ENCODE measurements at places on chromosomes 1 and 21.

DNA sequence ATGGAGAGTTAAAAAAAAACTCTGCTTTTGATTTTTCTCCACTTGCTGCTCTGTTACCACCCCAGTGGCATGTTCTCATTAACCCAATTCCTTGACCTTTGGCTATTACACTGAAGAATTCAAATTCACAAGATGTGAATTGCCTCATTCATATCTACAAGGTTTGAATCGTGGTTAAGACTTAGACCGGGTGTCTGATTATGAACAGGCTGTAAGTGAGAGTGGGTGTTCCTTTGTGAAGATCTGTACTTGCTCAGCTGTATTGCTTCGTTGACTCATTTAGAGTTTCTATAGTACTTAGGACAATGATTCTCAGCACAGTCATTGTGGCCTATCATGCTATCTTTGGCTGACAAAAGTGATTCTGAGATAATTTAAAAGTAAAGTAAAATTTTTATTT is 36.4 kb downstream of the DNM3 start:
- DNase-seq = no peak

DNA sequence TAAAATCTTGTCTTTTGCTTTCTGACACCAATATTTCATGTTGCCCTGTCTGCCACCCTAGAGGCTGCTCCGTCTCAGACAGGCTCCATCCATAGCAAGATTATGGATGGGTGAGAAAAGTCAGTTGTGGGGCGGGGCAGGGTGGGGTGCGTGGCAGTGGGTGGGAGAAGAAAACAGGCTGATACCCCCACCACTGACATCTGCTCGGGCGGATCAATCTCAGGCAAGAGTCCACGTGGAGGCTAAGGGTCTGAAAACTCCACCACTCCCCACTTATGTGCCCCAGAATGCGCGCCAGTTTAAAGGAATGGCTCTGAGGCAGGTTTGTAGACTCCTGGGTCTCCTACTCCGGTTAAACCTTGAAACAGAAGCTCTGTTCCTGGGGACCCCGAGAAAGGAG is 101.5 kb downstream of the HLCS start:
- DNase-seq = no peak

- no peak for DNase-seq
These were observed 12.7 kb downstream of the RHEX start for GRCh38 chr1:206065547-206066145.

GRCh38 chr1:32754317-32755097 is 51.9 kb upstream of the SYNC start:
- DNase-seq = peak; percentile 20

- no peak for DNase-seq
These were observed 121.8 kb downstream of the PLA2G4A start for GRCh38 chr1:186950547-186950946.

DNA sequence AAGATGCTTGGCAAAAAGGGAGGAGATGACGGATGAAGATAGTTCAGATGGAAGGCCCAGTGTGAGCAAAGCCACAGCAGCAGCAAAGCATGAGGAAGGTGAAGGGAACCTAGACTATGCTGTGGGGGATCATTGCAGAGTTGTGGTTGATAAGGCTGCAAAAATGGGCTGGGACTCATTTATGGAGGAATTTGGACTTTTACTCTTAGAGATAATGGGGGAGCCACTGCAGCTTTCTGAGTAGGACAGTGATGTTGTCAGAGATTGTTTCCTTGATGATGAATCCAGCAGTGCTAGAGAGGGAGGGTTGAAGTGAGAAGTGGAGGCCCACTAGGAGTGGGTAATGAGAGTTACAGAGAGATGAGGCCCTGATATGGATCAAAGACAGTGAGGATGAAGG is 2.1 kb upstream of the C8A start:
- DNase-seq = no peak

- DNase-seq = no peak
These were observed 5.9 kb downstream of the FCGR2A start for GRCh38 chr1:161511018-161511755.

GRCh38 chr1:218351391-218352074 is 6.4 kb downstream of the TGFB2 start:
- peak; percentile 4 for DNase-seq

DNA sequence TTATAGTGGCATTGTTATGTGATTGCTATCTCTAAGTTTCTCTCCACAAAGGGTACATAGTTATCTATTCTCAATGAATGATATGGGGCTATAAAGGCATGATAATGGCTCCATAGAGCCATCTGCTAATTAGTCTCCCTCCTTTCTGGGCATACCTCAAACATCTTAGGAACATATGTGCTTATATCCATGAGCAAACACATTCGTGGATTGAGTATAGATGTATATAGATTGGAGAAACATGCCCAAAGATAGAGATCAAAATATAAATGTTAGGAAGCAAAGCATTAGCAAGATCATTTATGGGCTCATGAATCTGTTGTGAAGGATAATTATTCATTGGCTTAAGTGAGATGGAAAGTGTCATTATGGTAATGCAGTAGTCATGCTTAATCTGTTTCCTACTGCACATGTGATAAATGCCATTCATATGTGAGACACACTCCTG is 155.8 kb upstream of the UBE2U start:
- DNase-seq = no peak

DNA sequence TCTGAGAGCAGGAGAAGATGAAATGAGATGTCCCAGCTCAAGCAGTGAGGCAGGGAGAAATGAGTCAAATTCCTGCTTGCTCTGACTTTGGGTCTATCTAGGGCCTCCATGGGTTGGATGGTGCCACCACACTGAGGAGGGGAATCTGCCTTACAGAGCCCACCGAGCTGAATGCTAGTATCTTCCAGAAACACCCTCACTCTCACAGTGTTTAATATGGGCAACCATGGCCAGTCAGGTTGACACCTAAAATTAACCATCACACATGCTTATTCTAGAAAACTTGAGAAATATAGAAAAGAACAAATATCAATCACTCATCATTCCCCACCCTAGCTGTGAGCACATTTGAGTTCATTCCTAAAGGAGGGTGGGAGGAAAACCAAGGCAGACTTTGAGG is 29.4 kb upstream of the FHAD1 start:
- DNase-seq = no peak

DNA sequence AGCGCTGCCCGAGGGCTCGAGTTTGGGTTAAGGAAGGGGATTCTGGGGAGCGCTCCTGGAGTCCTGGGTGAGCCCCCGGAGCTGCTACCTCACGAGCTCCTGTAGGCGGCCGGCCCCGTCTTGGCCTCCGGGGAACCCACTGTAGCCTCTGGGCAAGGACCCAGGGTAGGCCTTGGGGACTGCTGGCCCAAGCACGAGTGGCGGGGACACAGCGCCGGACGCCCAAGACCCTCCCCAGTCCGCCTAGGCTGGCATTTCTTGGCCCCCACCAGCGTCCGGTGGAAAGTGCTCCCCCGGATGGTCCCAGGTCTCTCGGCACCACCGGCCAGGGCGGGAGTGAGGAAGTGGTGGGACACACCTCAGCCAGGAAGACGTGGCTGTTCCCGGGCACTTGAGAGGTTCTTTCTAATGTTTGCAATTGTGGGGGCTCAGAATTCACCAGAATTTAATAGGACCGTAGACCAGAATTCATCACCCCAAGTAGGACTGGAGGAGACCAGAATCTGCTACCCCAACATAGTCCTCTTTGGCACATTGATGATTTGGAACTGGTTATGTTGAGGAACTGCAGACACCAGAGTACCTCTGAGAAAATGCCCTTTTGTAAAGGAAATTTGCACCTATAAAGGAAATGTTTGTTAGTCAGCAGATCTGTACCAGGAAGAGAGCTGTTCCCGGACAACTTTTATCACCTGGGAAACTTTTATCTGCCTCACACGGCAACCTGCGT is 622 bp upstream of the TMPRSS2 start:
- DNase-seq = no peak

GRCh38 chr21:25742900-25743299 is 8.1 kb downstream of the GABPA start:
- no peak for DNase-seq

DNA sequence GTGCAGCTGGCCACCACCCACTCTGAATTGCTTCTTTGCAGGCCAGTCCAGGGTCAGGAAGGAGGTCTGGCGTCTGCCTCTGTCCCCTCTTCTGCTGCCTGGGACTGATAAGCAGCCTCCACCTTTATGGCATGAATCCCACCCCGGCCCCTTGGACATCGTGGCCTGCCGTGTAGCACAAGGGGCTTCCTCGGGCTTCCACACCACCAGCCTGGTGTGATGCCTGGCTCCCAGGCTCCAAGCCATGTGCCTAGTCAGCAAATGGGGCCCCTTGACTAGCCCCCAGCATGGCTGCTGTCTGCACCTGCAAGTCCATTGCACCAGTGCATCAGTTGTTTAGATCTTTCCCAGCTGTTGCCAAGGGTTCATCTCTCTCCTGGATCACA is 9.9 kb upstream of the ARF1 start:
- no peak for DNase-seq
